Activated T-cell treated with anti-CD3 and anti-CD28 coated beads for 24 hours (primary cell): ENCODE measurements at places on chromosomes 1 and 21.
A peak's percentile ranks its signal among the peaks of the same experiment; 100 is the strongest.

DNA sequence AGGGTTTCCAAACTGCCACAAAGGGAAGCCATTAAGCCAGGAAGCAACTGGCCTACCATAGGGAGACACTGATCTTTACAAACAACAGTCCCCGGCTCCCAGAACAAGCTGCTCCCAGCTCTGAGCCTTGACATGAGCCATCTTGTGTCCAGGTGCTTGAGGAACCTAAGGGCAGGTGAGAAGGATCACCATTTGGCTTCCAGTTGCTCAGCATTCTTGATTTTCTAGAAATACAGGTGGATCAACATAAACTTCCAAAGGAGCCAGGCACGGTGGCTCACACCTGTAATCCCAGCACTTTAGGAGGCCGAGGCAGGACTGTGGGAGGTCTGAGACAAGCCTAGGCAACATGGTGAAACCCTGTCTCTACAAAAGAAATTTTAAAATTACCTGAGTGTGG, 21.6 kb downstream of the ZBTB17 start:
- no peak for DNase-seq

DNA sequence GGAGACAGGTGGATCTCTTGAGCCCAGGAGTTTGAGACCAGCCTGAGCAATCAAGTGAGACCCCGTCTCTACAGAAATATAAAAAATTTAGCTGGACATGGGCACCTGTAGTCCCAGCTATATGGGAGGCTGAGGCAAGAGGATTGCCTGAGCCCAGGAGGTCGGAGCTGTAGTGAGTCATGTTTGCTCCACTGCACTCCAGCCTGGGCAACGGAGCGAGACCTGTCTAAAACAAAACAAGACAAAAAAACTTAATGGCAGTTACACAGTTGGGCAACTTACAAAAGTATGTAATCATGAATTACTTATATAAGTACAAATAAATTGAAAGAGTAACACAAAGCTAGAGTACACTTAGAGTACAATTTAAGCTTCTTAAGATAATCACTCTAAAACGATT, 25.2 kb downstream of the RC3H1 start:
- DNase-seq, result no peak

DNA sequence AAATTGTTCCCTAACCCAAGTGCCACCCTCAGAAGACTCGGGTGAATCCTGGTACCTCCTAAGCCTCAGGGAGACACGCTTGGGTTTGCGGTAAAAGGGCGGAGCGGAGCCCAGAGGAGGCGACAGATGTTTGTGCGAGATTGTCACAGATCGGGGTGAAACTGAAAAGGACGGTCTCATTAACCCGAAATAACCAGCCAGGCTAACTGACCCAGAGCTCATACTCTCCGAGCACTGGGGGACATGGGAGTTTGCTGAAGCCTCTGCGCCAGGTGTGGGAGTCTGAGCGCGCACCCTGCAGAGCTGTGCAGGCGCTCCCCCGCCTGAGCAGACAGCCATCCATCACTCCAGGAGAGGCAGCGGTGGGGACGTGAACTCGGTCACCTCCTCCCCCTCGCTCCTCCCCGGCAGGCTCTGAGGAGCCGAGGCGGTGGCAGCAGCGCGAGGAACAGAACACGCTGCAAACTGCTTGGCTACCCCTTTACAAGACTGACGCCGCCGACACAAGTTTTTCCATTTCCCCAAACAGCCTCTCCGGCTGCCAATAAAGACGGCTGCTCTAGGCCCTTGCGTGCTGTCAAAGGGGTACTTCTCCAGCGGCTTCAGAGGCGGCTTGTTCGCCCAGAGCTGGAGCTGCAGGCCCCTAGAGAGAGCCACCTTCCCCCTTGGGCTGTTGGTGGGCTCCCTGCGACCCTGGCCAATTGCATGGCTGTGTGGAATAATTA, 43.5 kb downstream of the RRAGC start:
- no peak for DNase-seq

GRCh38 chr1:22754106-22754768, 43.6 kb downstream of the EPHB2 start:
- no peak for DNase-seq

DNA sequence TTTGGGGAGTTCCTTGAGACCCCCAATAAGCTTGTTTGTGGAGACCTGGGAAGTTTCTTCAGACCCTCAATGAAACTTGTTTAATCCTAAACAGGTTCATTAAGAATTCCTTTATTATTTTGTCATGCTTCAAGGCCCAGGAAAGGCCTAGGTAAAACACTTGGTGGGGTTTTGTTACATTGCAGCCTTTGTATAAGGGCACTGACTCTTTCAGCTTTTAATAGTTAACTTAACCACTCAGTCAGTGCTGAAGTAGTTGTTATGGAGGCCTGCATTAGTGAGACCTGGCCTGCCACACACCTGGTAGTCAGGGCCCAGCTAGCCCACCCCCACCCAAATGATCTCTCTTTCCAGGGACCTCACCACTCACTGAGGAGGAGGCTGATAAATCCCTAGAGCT, 103.7 kb downstream of the FCRL5 start:
- no peak for DNase-seq

- no peak for DNase-seq
These were observed 3.3 kb downstream of the SH3BP5L start for GRCh38 chr1:248822148-248823032.

DNA sequence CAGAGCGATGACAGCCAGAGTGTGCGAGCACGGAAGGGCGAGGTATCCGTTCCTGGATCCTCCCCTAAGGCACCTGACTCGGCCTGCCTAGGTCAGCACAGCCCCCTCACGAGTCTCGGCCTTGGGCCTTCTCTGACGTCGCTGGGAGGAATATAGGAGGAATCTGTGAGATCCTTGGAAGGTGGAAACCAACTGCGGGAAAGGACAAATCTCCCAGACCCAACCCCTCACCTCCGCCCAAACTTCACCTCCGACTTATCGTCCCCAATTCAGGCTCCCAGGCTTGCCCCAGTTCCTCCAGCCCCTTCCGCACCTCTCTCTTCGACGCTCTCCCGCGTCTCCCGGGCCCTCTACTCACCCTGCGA, 494 bp downstream of the APH1A start:
- DNase-seq, result no peak

GRCh38 chr1:27102707-27103468, 52.0 kb downstream of the SLC9A1 start:
- peak; percentile 72 for DNase-seq

DNA sequence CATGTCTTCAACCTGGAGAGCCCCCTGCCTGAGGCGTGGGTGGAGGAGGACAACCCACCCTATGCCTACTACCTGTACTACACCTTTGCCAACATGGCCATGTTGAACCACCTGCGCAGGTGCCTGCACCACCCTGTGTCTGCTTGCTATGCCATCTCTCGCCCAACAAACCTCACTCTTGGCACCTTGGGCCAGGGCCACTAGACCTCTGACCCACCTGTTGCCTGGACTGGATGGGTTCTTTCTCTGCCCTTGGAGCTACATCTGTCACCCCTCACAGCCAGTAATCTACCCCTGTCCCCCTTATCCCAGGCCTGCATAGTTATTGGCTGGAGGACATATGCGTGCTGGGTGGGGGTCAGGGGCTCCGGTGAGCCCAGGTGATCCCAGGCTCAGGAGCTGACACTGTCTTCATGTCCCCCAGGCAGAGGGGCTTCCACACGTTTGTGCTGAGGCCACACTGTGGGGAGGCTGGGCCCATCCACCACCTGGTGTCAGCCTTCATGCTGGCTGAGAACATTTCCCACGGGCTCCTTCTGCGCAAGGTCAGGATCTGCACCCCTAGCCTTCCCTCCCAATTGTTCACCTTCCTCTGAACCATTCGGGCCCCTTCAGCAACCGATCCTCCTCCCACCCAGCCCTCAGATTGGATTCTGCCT, 9.9 kb downstream of the AMPD2 start:
- DNase-seq, result no peak

GRCh38 chr1:193516755-193517388, 330.5 kb upstream of the B3GALT2 start:
- DNase-seq, result no peak

DNA sequence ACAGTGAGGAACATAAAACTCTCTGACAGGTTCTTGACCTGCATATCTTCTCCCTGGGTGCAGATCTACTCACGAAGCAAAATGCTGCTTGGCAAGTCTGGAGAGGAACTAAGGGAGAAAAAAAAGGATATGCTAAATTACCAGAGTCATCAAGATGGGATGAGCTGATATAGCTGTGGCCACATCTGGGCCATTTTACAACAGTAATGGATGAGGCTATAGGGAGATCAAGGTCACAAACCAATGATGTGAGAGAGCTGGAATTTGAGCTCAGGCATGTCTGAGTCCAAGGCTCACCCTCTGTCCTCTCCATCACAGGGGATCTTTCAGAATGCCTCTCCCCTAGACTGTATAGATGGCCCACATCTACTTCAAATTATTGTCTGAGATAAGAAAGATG, 26.2 kb downstream of the ZMYND12 start:
- no peak for DNase-seq

DNA sequence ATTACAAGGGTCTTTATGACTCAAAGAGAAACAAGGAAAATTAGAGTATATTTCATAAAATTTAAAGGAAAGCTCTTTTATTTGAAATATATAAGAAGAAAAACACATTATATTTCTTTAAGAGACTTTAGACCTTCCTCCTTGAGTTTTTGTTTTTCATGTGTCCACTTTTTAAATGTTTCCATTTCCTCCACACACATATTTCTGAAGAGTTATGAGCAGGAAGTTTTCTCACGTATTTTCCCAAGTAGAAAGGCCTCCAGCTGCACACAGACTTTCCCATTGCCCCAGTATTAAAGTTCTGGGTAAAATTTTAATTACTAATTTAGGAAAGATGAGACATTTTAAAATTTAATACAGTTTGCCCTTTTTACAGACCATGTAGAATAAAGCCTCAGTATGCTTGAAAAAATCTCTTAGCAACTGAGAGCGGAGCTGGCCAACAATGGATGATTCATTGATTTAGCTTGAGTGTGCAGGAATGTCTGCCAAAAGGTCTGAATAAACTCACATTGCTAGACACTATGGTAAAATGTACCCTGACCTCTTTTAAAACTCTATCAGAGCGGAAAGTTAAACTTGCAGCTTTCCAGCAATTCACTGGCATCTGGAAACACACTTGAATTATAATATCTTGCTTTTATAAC, 57.9 kb downstream of the DDAH1 start:
- DNase-seq, result no peak

GRCh38 chr1:66981679-66982078, 56.9 kb downstream of the MIER1 start:
- DNase-seq, result peak; percentile 15

DNA sequence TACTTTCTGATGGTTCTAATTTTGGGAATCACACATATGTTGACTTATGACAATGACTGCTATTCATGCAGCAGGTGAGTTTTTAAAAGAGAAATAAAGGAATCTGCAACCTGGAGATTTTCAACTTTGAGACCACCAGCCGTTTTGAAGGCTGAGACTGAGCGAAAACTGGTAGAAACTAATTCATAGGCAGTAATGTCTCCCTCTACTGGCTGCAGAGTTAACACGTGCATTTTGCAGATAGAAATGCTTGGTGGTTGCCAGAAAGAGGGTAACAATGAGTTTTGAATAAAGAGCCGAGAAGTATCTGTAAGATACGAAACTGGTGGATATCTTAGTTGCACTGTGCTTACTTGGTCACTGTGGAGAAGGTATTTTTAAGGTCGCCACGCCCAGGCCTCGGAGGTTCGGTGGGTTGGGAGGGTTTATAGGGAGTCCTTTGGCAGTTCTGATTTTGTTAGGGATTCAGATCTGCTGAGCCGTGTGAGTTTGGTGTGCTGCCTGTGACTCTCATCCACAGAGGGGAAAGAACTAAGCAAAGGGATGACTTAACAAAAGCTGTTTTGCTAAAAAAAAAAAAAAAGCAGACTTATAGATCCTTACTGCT, 83.0 kb downstream of the RYR2 start:
- no peak for DNase-seq
